ENCODE measurements at places on chromosomes 5 and 9.
A peak's percentile ranks its signal among the peaks of the same experiment; 100 is the strongest.

DNA sequence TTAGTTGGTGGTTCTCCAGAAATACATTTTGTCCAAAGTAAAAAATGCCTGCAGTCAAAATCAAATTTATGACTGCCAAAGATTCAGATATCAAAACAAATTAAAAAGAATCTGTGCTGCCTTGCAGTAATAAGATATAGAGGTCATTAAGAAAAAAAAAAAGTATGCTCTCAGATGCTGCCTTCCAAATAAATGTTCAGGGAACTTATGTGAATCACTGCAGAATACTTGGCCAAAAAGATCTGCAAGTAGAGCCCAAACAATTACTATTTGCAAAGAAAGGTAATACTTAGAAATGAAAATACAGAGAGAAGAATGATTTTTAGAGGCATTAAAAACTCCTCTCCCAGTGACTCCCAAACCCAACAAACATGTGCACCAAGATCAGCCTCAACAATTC lies 52.4 kb downstream of the MRPS27 start:
- no peak for DNase-seq

DNA sequence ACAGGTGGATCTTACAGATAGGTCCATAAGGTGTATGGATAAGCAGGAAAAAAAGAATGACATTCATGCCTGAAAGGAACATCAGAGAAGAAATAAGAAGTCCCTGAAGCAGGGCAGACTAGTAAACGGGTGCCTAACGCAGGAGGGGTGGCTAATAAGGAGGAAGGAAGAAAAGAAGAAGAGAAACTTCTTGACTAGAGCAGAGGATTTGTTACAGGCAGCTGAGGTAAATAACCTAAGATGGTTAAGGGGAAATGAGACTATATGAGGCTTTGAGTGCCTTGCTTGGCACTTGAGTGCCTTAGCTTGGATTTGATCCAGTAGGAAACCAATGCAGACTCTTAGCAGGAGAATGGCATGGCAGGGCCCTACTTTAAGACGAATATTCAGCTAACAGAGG lies 313.5 kb upstream of the PDE4D start:
- no peak for DNase-seq

DNA sequence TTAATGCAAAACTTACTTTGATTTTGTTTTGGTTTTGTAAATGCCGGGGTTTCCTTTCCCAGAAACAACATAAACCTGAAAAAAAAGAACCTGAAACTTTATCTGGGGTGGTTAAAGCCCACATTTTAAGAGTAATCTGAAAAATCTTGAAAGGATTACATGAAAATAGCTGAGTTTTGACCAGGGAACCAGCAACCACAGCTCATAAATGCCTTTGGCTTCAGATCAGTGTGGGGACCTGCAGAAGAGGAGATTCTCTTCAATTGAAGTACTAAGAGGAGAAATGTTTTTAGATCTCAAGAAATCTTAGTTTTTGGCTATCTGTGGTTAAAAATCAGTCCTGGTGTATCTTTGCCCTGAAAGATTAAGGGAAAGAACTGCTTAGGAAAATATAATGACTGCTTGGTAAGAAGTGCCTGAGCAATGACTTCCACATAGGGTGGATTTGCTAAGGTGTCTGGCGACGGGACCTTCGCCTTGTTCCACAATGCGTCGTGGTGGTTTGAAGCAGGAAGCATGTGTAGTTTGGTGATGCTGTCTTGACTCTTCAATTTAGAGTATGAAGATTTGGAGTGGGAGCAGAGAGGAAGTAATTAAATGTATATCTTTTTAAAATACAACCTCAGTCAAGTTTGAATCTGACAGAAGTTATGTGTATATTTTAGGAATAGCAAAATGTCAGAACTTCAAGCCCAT lies 186.5 kb downstream of the MAN2A1 start:
- DNase-seq: no peak

DNA sequence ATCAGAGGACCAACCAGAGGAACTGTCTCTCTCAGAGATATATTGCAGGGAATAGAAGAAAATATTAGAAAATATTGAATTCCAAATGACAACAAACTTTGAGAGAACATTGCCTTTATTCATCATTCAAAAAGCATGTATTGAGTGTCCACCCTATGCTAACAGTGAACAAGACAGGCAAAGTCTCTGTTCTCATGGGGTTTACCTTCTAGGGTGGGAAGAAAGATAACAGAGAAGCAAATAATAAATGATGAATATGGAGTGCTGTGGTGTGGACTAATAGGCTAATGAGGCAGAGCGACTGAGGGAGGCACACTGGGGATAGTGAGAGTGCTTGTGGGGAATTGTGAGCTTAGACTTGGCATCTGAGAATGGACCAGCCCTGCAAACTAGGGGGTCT lies 43.4 kb upstream of the SHB start:
- DNase-seq: no peak

DNA sequence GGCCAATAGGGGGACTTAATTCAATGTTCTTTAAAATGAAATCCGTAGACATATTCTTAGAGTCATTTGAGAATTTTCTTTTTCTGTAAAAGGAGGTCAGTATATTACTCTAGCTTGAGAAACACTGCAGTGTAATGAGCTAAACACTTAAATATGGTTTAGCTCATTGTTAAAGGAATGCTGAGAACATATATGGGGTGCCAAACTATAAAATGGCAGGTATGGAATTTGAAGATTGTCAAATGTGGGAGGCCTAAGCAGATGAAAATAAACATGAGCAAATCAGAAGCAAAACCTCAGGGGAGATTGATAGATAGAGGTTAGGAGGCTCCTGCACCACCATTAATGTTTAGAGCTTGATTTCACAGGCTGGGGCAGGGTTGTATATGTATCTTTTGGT lies 57.9 kb downstream of the STX17 start:
- no peak for DNase-seq

DNA sequence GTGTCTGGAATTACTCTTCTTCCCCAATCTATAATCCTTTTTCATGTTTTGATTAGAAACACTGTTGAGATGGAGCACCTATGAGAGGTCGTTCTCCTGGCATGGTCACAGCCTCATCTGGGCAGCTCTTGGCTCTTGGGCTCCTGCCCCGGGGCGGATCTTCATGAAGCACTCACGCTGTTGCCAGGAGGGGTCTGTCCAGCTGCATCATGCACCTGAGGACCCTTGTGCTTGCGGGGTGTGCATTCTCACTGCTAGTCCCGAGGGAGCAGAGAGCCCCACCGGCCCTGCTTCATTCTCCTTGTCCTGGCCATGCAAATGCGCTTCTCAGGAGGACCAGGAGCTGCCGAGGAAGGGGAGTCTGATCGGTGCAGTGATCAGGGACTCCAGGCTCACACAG lies 117.6 kb upstream of the S1PR3 start:
- no peak for DNase-seq

DNA sequence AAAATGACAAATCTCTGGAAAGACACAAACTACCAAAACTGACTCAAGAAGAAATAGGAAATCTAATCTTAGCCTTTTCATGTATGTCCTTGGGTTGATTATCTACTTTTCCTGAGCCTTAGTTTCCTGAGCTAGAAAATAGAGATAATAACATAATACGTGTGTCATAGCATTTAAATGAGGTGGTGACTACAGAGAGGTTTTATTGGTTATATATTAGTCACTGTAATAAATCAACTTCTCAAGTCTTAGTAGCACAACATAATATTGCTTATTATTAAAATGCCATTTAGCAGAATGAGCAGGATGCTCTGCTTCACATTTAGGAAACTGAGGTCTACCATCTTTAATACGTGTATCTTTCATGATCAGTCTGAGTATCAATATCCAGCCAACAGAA lies 7.1 kb upstream of the PJA2 start:
- DNase-seq: no peak

DNA sequence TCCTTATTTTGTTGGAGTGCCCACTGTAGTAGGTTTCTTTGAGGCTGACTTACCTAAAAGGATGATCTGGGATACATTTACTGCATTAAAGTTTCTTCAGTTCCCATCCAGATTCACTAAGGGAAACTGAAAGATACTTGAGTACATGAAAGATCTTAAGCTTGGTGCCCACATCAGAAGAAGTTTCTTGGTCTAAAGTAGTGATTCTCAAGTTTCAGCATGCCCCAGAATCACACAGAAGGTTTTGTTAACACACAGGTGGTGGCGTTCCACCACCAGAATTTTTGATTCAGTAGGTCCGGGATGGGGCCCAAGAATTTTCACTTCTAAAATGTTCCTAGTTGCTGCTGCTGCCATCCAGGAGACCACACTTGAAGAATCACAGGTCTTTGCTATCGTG lies 171.0 kb downstream of the ZNF462 start:
- DNase-seq: no peak

GRCh38 chr9:2387166-2387565 lies 234.4 kb upstream of the VLDLR start:
- no peak for DNase-seq

GRCh38 chr5:149702934-149703646 lies 27.0 kb upstream of the PPARGC1B start:
- no peak for DNase-seq

- no peak for DNase-seq
These were observed 20.9 kb upstream of the LURAP1L start for GRCh38 chr9:12753931-12754330.

- DNase-seq: no peak
These were observed 100.1 kb downstream of the RAPGEF6 start for GRCh38 chr5:131534974-131535373.

DNA sequence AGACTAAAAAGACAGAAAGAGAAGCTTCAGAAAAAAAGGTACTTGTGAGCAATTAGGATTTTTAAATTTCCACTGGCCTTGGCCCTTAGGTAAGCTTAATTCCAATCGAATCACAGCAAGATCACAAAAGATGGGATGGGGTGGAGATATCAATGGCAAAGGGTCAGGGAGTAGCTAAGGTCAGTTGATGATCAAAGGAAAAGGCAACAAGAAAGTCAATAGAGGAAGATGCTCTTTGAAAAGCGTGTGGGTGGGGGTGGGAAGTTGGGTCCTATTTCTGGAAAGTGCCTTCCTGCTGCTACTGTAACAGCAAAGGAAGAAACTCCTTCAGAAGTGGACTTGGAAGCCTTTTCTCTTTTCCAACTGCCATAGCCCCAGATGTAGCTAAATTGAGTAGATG lies 7.3 kb downstream of the C1QTNF3 start:
- DNase-seq: no peak

DNA sequence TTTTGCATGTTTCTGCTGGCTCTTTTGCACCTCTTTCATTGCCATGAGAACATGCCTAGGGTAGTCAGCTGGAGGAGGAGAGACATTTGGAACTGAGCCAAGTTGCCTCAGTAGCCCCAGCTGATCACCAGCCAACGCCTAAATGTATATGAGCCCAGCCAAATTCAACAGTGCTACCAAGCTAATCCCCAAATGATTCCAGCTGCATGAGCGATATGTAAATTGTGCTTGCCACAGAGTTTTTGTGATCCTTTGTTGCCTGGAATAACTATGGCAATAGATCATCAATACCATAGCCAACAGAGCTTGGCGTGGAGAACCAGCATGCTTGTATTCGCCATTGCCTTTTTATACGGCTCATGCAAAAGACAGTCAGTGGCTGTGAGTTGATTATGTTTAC lies 110.5 kb downstream of the PRDM6 start:
- DNase-seq: no peak

DNA sequence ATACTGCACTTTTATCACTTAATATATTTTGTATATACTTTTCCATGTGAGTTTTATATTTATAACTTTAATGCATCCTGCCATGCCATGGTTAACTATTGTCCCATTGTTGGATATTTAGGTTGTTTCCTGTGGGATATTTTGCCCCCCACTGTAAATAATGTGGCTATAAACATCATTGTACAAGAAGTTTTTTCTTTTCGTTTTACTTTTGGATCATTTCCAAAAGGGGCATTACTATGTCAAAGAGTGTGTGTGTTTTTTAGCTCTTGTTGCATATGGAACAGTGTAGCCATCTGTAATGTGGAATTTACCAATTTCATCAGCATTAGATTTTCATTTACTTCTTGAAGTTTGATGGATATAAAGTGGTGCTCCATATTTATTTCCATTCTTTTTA lies 13.3 kb downstream of the ITGA2 start:
- DNase-seq: no peak

DNA sequence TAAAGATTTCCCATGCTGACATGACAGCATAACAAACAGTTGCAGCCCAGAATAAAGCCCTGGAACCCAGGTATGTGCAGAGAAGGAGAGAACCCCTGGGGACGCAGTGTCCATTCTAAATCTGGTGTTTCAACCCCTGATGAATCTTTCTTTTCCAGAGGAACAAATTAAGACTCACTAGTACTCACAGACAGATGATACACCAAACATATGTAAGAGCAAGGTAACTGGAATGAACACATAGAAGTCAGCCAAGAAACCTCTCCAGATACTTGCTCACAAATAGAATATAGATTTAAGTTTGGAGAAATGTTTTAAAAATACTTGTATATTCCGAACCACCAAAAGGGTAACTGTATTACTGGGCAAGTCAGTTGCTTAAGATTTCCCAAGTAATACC lies 130.8 kb upstream of the OTULINL start:
- no peak for DNase-seq

DNA sequence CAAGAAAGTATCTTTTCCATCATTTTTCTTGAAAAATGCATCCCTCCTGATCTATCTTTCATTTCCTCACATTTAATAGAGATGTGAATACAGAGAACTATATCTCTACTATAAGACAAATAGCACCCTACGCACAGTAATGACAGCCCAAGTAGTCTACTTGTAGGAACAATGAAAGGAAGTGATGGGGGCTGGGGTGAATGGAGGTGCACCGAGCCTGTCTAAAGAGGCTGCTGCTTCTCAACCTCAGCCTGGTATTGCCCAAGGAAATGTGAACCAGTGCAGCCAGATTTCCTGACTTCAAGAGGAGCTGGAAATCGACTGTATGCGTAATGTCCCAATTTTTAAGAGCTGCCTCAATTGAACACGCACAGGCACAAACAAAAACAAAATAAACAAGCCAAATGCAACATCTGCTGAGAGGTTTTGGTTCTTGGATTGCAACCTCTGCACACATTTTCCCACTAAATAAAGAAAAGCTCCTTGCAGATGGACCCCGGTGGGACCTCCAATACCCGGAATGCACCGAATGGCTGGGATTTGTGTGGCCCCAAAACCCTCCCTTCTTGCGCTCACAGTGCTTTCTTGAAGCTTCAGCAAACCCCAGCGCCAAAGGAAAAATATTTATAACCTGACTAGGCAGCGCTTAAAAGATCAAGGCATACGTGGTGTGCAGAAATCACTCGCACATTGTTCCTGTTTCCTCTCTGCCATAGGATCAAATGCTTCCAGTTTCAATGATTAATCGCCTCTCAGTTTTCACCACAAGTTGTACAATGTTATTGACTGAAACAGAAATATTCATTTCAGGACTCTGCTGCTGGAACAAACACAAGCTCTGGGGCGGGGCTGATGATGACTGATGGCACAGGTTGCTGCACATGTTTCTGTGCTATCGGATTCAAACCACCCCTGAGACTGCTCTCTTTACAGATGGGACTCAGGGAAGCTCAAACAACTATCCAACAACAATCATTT lies 68.3 kb downstream of the KCNIP1 start:
- DNase-seq: peak; percentile 65

Measured in activated CD4-positive, alpha-beta T cell treated with anti-CD3 and anti-CD28 coated beads for 24 hours (primary cell).